ENCODE measurements at places on chromosomes 4 and X. TPM values are rescaled to one million over a fixed set of nuclear protein-coding genes. Genes with fewer than 3 reads are reported as not detected.

Gene IQCM
- 0.02 TPM for polyA plus RNA-seq

Gene NALF2
- 0.14 TPM for polyA plus RNA-seq

Gene SUPT20HL1
- 0.02 TPM for polyA plus RNA-seq

Gene RLIM
- polyA plus RNA-seq = 10.3 TPM

Gene XAGE1A
- not detected for polyA plus RNA-seq

Gene GPR50
- polyA plus RNA-seq = 0.11 TPM

Gene ITM2A
- polyA plus RNA-seq = 202 TPM

Gene CLRN2
- polyA plus RNA-seq = not detected

Gene ZAR1
- 0.02 TPM for polyA plus RNA-seq

Gene STK32B
- 4.8 TPM for polyA plus RNA-seq

Gene ARAP2
- polyA plus RNA-seq = 23.7 TPM

Gene CCNB3
- 0.50 TPM for polyA plus RNA-seq

Gene GPR143
- 2.2 TPM for polyA plus RNA-seq

Gene MAGIX
- 3.0 TPM for polyA plus RNA-seq

Gene SPANXN3
- polyA plus RNA-seq = 0.23 TPM

Gene MAGEB2
- 0.05 TPM for polyA plus RNA-seq

Gene KLHL13
- 2.9 TPM for polyA plus RNA-seq

Gene POF1B
- polyA plus RNA-seq = 1.9 TPM

Gene TMEM156
- polyA plus RNA-seq = 23.7 TPM

Gene RAI2
- 9.0 TPM for polyA plus RNA-seq

Gene SMIM10
- 6.5 TPM for polyA plus RNA-seq

Gene HTN1
- polyA plus RNA-seq = 2.7 TPM

Gene DCAF4L1
- polyA plus RNA-seq = 0.32 TPM

Gene DUX4
- polyA plus RNA-seq = 0.02 TPM

Gene ATOH1
- 0.32 TPM for polyA plus RNA-seq

Gene FAM184B
- 0.09 TPM for polyA plus RNA-seq

Measured in thymus (tissue), 14 donors.